ENCODE measurements at places on chromosomes 3 and 15.

DNA sequence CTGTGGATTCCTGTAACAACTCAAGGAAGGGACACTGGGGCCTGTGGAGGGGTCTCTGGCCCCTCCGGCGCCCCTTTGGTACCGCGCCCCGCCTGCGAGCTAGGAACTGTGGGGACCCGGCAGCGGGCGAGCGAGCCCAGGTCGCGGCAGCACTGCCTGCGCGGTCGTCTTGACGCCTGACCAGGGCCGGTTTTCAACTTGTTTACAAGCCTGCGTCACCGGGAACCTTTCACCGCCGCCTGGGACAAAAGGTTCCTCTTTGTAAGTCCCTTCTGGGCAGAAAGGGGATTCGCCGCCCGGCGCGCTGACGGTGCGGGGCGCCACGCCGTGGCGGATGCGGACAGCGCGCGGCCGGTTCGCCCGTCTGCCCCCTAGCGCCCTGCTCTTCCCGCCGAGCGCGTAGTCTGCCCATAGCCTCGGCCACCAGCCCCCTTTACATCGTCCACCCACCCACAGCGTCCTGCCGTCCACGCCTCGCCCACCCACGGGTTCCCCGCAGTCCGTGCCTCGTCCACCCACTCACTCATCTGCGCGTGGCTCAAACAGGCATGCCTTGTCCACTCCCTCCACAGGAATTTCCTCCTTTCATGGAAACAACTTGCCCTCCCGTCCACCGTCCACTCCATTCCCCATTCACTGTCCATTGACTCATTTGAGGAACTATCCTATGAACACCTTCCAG is 5.5 kb upstream of the CFAP100 start:
- DNase-seq, result no peak

GRCh38 chr3:175988401-175988800 is 1129.3 kb downstream of the NAALADL2 start:
- DNase-seq, result no peak

DNA sequence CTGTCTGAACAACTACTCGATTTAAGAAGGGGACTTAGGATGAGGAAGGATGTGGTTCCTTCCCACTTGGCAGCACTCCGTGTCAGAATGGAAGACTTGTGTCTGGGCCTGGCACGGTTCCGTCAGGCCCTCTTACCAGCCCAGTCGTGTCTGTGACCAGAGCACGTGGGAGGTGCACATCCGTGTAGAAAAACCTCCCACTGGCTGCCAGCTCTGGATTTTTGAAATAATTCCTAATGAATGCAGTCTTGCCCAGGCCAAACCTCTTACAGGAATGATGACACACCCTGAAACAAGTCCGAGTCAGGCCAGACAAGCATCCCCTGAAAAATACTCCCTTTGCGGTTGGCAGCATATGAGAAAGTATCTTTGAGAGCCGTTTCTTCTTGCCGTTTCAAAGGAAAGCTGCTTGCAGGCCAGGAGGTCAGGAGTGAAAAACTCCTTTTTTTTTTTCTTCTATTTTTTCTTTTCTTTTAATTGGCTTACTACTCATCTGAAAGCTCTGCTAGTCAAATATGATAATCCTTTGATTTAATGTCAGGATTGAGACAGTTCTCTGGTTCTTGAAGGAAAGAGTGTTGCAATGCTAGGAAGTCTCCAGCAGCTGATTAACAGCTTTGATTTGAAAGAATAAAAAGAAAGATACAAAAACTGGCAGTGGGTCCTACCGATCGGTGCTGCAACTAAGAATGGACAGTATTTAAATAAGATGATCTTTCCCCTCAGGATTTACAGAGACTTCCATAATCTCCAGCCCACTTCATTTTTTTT is 19.8 kb downstream of the IL1RAP start:
- no peak for DNase-seq

- no peak for DNase-seq
These were observed 68.8 kb upstream of the ZNF148 start for GRCh38 chr3:125443923-125444322.
